ENCODE measurements at places on chromosomes 4 and X. TPM values are rescaled to one million over a fixed set of nuclear protein-coding genes. Genes with fewer than 3 reads are reported as not detected.

Gene SPANXN3
- total RNA-seq: not detected

Gene COL4A6
- total RNA-seq: 4.5 TPM

GRCh38 chrX:30275498-30275897, 28.6 kb downstream of the MAGEB1 start:
- no peak for DNase-seq

DNA sequence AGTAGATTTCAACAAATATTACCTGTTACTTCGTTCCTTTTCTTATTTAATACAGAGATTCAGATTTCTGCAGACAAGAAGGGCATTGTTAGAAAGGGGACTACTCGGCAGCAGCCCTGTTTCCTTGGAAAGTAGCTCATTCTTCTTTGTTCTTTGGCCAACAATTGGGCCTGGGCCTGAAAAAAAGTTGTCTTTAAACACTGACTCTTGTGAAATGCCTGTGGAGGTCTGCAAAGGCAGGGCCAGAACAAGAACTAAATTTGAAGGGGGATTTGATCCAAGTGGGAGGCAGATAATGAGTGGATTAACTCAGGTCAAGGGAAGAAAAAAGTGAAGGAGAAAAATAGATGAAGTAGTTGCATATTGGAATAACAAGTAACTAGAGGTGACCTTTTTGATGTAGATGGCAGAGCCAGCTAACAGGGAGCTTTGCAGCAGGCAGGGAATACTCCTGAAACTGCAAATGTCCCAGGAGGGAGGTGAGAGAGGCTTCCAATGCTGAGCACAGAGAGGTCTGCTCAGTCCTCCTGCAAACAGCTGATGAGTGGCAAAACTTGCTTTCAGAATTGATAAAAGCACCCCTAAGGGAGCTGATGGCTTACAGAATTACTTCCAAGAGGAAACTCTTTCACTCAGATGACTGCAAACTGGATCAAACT, 393.2 kb upstream of the HS3ST1 start:
- DNase-seq: no peak

GRCh38 chr4:169906104-169906503, 120.1 kb downstream of the MFAP3L start:
- DNase-seq: no peak

GRCh38 chr4:89834486-89835209, 2.3 kb downstream of the SNCA start:
- no peak for DNase-seq

DNA sequence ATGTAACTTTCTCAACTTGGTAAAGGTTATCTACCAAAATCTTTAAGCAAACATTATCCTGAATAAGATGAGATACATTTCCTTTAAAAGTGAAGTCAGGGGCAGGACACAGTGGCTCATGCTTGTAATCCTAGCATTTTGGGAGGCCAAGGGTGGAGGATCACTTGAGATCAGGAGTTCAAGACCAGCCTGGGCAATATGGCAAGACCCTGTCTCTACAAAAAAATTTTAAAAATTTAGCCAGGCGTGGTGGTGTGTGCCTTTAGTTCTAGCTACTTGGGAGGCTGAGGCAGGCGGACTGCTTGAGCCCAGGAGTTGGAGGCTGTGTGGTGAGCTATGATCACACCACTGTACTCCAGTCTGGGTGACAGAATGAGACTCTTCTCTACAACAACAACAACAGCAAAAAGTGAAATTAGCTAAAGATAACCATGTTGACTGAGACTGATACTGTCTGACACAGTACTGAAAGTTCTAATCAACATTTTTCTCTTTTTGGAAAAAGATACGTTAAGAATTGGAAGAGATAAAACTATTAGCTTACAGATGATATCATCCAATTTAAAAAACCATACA, 4.9 kb downstream of the DCAF16 start:
- DNase-seq: no peak

Gene SYP
- 1.4 TPM for total RNA-seq

- no peak for DNase-seq
These were observed 26.4 kb upstream of the PNMA3 start for GRCh38 chrX:153029875-153030274.
